ENCODE measurements at places on chromosomes 5 and 9.

GRCh38 chr5:131635684-131636572, 899 bp upstream of the RAPGEF6 start:
- DNase-seq = no peak

DNA sequence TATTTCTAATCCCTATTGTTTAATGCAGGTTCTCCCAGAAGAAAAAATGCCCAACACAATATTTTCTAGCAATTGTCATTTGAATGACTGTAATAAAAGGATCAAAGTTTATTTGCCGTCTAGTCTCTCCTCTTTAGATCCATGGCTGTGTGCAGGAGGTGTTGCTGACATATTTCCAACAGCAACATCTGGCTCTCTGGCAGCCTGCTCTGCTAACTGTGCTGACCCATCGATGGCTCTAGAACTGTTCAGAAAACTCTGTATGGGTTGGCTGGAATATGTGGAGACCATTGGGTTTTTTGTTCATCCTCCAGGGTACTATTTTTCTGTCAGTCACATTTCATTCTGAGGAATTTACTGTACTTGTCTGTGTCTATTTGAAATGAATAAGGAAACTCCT, 202.0 kb upstream of the SLC27A6 start:
- no peak for DNase-seq

DNA sequence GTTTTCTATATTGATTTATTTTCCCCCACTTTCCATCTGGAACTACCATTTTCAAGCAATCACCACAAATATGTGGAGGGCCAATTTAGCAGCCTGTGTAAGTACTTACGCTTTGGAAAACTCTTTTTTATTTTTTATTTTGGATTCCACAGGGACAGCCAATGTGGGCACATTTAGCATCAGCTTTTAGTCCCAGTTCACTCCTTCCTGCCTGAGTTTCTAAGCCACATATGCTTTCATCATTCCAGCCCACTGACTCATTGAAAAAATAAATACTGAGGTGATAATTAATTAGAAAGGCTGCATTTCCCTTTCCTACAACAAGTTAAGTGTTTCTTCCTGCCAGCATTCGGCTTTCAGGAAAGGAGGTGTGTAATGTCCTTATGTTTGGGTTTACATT, 76.8 kb downstream of the TMEM167A start:
- no peak for DNase-seq

GRCh38 chr9:131639769-131640437, 94.6 kb downstream of the PRRT1B start:
- no peak for DNase-seq

- no peak for DNase-seq
Measured at GRCh38 chr5:83058726-83059125, 18.5 kb downstream of the TMEM167A start.

DNA sequence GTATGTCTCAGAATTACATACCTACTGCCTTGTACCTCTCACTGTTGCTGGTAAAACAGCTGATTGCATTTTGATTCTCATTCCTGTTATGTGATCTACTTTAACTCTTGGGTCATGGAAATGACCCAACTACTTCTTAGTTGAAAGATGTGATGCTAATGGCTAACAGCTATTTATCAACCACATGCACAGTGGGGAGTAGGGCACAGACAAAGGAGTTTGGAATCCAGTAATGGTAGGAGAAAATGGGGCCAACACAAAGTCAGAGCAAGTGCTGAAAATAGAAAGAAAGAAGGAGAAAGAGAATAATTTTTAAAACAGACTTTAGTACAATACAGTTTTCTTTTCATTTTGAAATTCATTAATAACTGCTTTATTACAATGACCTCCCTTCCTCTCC, 241.0 kb downstream of the PTPRD start:
- no peak for DNase-seq

DNA sequence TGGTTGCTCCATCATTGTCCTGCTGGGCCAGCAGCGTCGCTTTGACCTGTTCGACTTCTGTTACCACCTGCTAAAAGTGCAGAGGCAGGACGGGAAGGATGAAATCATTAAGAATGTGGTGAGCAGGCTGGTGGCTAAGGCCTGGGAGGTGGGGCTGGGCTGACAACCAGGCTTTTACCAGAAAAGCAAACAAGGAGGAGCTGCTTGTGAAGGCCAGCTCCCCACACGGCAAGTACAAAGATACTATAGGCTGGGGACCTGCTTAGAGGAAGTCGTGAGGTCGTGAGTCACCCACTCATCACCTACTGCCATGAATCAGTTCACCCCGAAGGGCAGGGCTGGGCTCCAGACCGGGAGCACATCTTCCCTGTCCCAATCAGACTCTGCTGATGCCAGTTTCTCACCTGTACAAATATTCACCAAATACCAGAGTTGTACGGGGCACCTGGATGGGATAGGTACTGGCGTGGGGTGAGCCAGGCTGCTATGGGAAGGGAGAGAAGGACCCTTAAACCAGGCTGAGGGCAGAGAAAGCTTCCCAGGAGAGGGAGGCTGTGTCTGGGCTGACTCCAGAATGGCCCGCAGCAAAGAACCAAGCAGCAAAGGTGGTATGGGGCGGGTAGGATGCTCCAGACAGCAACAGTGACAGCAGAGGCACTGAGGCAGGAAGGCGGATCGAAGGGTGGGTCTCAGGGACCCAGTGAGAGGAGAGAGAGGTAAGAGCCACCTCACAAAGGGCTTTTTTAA, 69.3 kb upstream of the NIPAL4 start:
- DNase-seq = no peak

GRCh38 chr9:92026206-92027002, 76.4 kb upstream of the ROR2 start:
- DNase-seq = no peak

DNA sequence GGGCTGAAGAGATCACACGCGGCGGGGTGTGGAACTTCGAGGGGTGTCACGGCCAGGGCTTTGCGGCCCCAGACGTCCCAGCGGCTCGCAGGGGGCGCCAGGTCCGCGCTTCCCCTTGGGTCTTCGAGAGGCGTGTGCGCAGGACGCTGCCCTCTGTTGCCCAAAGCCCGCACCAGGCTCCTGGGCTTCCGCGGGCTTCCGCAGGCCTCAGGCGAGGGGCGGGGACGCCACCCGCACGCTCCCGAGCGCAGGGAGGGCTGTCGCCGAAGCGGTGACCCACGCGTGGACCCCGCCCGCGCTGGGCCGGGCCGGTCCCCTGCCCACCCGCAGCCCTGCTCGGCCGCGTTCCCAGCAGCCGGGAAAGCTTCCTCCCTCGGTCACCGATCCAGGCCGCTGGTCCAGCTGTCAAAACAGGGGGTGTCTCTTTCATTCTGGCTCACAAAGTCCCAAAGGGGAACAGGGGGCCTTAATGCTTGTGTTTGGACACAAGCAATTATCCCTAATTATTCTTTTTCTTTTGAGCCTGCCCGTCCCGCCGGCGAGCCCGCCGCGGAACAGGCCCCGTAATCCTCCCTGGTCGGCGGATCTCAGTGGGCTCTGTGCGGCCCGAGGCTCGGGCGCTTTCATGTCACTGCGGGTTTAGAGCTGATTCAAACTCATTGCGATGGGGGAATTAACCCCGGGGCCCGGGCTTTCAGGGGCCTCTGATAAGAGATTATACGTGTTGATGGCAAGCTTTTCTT, 60.6 kb downstream of the TMEM174 start:
- DNase-seq = peak; percentile 55

- no peak for DNase-seq
Measured at GRCh38 chr5:43273552-43273951, 39.7 kb downstream of the HMGCS1 start.

- DNase-seq = no peak
Measured at GRCh38 chr5:125492977-125493376, 746.5 kb upstream of the ZNF608 start.

- no peak for DNase-seq
Measured at GRCh38 chr5:132528866-132529634, 14.3 kb downstream of the IL5 start.

GRCh38 chr5:131282235-131282634, 18.4 kb downstream of the CDC42SE2 start:
- DNase-seq = no peak

- DNase-seq = no peak
Measured at GRCh38 chr9:14400658-14400995, 86.7 kb upstream of the NFIB start.

DNA sequence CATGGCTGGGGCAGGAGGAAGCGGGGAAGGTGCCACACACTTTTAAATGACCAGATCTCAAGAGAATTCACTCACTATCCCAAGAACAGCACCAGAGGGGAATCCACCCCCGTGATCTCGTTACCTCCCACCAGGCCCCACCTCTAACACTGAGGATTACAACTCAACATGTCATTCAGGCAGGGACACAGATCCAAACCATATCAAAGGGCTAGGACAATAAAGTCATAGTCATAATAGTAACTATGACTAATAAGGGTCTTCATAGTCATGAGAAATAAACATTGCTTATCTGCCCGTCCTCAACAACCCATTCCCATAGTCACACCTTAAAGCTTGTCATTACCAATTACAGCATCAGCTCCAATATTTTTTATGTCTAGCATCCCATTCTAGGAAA, 65.3 kb upstream of the SMC2 start:
- no peak for DNase-seq

DNA sequence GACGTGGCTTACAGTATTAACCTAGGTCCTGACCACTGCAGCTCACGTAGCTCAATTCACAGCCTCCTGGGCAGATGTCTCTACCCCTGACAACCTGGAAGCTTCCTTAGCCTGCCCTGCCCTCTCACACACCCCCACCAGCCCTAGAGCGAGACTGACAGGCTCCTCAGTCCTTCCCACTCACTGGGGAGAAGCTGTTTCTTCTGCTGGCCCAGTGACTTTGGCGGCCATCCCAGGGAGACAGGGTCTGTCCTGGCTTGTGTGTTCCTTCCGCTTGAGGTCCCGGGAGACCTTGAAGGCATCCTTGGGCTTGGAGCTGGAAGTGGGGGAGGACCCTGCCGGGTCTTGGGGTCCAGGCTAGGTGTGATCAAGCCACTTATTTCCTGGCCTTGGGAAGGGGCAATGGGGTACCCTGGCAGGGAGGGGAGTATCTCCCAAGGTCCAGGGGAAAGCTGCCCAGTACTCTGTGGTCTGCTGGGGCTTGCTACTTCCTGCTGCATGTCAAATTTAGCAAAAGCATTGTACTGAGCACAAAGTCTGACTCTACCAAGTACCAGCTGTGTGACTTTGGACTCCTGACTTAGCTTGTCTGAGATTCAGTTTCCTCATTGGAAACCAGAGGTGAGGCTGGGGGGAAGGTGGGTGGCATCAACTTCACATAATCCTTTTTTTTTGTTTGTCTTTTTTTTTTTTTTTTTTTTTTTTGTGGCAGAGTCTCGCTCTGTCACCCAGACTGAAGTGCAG, 1.9 kb downstream of the MIGA2 start:
- no peak for DNase-seq

DNA sequence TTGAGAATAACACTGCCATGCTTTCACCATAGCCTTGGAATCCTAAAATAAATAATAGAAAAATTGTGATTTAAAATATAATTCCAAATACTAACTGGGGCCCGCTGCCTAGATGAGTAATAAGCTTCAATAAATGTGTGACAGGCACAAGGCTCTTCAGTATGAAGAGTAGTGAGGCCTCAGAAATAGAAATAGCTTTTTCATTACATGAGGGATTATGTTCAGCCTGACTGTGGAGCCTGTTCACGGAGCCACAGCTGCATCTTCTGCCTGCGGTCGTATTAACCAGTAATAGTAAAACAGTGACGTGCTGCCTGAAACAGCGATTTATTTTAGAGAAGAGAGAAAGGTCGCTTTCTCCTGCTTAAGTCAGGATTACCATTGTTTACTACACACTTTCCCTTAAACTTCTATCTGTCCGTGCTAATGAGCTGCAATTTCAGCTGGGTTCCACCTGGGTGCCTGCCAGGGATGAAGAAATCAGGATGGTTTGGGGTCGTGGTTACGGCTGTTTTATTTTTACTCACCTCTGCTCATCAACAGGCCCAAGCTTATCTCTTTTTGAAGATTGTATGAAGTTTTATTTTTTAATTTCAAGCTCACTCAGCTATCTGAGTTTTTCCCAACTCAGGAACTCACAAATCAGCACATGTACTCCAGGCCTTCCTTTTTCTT, 284.9 kb upstream of the WWC1 start:
- DNase-seq = no peak

GRCh38 chr5:168613996-168614395, 34.8 kb upstream of the PANK3 start:
- DNase-seq = no peak

DNA sequence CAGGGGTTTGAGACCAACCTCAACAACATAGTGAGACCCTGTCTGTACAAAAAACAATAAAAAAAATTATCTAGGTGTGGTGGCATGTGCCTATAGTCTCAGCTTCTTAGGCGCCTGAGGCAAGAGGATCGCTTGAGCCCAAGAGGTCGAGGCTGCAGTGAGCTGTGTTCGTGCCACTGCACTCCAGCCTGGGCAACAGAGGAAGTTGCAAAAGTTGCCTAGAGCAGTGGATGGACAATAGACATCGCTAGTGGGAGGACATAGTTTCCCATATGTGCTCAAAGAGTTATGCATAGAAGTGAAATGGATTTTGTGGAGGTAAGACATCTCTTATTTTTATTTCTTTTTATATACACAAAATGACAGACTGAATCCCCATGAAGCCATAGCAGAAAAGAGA, 19.0 kb downstream of the HNRNPK start:
- no peak for DNase-seq

- no peak for DNase-seq
Measured at GRCh38 chr5:96148376-96148775, 186.7 kb upstream of the ELL2 start.

GRCh38 chr5:159133041-159133741, 33.5 kb upstream of the EBF1 start:
- no peak for DNase-seq

DNA sequence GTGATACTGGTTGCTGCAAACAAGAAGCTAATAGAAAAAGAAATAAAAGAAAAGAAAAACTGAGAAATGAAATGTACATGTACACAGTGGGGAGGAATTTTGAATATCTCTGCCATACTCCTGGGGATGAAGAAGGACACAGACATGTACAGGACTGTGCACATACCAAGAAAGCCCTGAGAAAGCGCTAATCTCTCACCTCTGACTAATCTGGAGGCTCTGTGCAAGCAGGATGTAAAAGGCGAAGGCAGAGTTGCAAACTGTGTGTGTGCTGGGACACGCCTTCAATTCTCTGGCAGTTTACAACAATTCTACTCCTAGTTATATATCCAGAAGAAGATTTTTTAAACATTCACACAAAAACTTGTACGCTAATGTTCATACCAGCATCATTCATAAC, 211.4 kb downstream of the KIAA0825 start:
- DNase-seq = no peak

GRCh38 chr9:134861595-134862334, 18.8 kb upstream of the FCN2 start:
- no peak for DNase-seq

GRCh38 chr9:99118782-99119466, 14.0 kb downstream of the TGFBR1 start:
- no peak for DNase-seq

DNA sequence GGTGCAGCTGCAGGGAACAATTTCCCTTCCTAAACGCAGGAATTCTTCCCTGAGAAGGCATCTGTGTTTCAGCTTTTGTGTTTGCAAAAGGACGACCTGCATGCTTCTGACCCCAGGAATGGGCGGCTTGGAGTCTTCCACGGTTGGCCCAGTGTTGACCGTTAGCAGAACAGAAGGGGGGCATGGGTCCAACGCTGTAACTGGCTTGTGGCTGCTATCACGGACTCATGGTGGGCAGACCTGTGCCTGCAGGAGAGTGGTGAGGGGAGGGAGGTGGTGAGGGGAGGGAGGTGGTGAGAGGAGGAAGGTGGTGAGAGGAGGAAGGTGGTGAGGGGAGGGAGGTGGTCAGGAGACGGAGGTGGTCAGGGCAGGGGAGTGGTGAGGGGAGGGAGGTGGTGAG, 388.6 kb upstream of the IRX4 start:
- DNase-seq = no peak

- DNase-seq = no peak
Measured at GRCh38 chr9:90795871-90796317, 5.7 kb upstream of the SYK start.

Data from nephron progenitor cell (in vitro differentiated cells).